HCT116 (cell line): ENCODE measurements at places on chromosomes 1 and 21.

- no peak for DNase-seq
Measured at GRCh38 chr1:156704930-156705320, 458 bp downstream of the CRABP2 start.

DNA sequence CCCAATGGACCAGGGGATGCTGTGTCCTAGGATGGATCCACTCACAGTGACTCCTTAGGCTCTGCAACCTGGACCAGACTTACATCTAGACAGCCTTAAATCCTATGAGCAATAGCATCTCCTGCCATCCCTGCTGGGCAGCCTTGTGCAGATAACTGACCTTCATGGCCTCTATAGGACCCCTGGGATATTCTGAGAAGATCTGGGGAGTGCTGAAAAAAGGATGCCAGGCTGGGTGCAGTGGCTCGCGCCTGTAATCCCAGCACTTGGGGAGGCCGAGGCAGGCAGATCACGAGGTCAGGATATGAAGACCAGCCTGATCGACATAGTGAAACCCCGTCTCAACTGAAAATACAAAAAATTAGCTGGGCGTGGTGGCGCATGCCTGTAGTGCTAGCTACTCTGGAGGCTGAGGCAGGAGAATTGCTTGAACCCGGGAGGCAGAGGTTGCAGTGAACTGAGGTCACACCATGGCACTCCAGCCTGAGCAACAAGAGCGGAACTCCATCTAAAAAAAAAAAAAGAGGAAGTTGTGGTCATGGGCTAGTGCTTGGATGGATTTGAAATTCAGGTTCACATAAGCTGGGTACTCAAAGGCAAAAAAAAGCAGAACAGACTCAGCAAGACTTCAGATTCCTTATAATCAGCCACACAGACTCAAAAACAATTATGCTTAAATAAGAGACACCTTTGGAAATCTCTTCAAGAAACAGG lies 10.9 kb upstream of the SH2D1B start:
- DNase-seq = no peak

- no peak for DNase-seq
Measured at GRCh38 chr1:40986956-40987355, 7.5 kb downstream of the CTPS1 start.

- DNase-seq = no peak
Measured at GRCh38 chr1:177873238-177873637, 96.6 kb downstream of the SEC16B start.

DNA sequence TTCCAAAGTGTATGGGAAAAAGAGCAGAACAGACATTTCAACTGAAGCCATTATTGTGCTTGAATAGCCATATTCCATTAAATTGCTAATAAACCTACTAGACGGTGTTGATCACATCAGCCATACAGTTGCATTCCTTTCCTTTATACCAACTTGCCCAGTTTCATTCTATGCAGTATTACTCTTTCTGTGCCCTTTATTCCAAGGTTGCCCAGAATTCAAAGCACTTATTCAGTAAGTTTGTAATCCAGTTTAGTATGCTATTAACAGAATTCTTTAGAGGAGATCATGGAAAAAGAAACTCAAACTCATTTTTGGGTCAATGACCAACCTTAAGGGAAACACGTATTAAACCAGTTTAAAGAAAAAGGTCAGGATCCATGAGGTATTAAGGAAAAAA lies 89.5 kb downstream of the DDAH1 start:
- no peak for DNase-seq

DNA sequence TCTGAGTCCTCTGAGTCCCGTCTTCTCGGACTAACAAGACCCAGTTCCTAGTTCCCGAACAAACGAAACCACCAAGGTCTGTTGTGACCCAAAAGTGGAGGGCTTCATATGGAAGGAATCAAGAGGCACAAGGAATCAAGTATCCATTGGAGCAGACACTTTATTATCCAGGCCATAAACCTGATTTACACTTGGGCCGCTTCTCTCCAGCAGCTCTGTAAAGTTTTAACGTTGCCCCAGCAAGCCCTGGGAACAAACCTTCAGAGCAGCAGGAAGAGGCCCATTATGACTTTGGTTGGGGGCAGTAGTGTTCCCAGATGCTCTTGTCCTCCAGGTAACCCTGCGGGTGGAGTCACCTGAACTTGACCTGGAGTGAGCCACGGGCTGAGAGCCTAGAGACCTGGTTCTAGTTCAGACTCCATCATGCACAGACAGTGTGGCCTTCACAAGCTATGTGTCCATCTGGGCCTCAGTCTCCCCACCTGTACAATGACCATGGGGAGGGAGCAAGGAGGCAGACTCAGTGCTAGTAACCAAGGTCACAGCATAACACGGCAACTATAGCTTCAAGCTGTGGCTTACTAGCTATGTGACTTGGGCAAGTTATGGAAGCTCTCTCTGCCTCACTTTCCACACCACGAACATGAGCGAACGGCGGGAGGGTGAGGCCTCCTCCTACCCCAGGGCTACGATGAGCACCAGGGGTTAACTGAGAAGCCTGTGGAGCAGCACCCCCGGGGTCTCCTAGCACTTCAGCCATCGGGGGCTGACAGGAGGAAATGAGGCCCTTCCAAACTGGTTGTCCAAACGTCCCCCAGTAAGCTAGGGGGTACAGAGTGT lies 95.7 kb downstream of the GLIS1 start:
- DNase-seq = no peak

DNA sequence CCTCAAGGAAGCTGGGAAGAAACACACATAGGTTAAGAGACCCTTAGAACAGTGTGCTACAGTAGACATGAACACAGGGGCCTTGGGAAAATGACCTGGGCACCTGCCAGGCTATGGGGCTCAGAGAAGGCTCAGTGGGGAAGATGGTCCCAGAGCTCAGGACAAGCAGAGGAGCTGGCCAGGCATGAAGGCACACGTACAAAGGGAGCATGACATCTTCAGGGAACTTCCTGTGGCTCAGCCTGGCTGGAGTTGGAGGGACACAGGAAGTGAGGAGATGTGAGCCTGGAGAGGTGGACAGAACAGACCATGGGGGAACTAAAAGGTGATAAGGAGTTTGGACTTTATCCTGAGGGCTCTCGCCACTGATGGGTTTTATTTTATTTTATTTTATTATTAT lies 3.8 kb upstream of the SLC50A1 start:
- DNase-seq = no peak
